ENCODE measurements at places on chromosomes 7 and 10. TPM values are rescaled to one million over a fixed set of nuclear protein-coding genes. Genes with fewer than 3 reads are reported as not detected.

DNA sequence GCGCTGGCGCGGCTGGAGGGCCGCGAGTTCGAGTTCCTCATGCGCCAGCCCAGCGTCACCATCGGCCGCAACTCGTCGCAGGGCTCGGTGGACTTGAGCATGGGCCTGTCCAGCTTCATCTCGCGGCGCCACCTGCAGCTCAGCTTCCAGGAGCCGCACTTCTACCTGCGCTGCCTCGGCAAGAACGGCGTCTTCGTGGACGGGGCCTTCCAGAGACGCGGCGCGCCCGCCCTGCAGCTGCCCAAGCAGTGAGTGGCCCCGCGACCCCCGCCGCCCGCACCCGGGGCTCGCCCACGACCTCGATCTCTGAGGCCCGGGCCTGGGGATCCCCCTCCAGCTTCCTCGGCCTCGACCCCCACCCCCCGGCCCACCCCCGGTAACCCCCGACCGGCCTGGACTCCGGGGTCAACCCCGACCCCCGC, 537 bp downstream of the FOXK1 start:
- peak; percentile 41 for DNase-seq
- H3K27ac ChIP-seq: peak overlapping the region; percentile 24

GRCh38 chr7:6496842-6497636, 49.3 kb upstream of the DAGLB start:
- H3K4me1 ChIP-seq: no peaks in the 10 kb centered on the region
- DNase-seq: no peak
- H3K27me3 ChIP-seq: no peaks in the 10 kb centered on the region
- H3K4me3 ChIP-seq: no peak overlapping the region

DNA sequence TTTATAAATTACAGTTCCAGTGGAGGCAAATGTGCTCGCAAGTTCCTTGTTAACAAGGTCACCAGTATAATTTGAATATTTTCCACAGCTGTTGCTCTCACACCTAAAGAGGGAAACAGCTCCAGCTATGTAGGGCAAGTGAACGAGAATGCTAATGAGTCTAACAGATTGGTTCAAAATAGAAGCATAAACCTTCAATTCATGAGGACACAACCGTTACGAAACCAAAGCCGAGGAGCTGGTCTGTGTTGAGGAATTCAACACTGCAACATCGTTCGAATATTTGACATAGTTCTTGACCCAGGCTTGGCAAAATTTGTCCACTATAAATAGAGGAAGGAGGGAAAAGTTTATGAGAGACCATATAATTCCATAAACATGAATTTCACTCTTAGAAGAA, 161.3 kb downstream of the KLF6 start:
- no peak overlapping the region for H3K27ac ChIP-seq
- DNase-seq: no peak

SLC29A4 gene
- 0.32 TPM for total RNA-seq

GRM3 gene
- not detected for total RNA-seq

DNA sequence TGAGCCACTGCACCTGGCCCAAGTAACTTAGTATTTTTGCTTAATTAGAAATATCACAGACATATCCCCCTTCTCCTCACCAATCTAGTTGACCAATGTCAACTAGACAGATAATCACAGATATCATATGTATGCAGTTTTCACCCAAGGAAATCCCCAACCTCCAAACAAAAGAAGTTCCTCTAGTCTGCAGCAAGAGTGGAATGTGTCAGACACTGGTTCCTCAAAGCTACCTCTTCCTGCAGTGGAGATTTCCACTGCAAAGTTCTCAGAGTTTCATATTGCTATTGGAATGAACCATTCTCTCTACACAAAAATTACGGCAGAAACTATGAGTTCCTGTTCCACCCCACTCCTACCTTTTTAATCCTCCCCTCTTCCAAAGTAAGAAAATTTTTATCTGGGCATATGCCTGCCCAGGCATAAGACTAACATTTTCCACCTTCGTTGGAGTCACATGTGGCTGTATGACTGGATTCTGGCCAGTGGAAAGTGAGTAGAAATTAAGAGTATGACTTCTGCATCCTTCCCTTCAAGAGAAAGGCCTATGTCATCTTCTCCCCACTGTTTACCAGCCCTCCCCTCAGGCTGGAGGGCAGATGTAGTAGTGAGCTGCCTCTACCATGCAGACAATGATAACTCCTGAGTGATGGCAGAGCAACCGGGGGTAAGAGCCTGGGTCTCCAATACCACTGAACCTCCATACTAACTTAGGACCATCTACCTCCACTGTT, 103.0 kb downstream of the MYOF start:
- H3K4me1 ChIP-seq: peaks cover 2% of the 10 kb centered on the region
- no peaks in the 10 kb centered on the region for H3K36me3 ChIP-seq
- no peak overlapping the region for H3K4me3 ChIP-seq
- H3K27me3 ChIP-seq: peaks cover 3% of the 10 kb centered on the region
- H3K27ac ChIP-seq: no peak overlapping the region
- DNase-seq: no peak

- H3K4me3 ChIP-seq: no peak overlapping the region
- peak; percentile 7 for DNase-seq
- H3K36me3 ChIP-seq: no peaks in the 10 kb centered on the region
- H3K27me3 ChIP-seq: peaks cover 4% of the 10 kb centered on the region
- H3K4me1 ChIP-seq: no peaks in the 10 kb centered on the region
Measured at GRCh38 chr10:86651021-86651471, 3.3 kb upstream of the OPN4 start.

DNA sequence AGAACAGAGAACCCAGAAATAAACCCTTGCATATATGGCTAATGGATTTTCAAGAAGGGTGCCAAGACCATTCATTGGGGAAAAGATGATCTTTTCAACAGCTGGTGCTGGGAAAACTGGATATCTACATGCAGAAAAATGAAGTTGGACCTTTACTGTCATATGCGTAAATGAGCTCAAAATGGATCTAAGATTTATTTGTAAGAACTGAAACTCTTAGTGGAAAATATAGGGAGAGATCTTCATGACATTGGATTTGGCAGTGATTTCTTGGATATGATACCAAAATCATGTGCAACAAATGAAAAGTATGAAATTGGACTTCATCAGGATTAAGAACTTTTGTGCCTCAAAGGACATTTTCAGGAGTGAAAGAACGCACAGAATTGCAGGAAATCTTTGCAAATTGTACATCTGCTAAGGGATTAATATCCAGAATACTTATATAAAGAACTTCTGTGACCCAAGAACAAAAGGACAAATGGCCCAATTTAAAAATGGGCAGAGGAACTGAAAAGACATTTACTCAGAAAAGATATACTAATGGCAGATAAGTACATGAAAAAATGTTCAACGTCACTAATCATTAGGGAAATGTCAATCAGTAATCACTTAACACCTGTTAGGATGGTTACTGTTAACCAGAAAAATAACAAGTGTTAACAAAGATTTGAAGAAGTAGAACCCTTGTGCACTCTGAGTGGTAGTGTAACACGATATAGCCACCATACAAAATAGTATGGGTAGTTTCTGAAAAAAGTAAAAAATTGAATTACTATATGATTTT, 6.1 kb downstream of the DBF4 start:
- peaks cover 40% of the 10 kb centered on the region for H3K36me3 ChIP-seq
- no peaks in the 10 kb centered on the region for H3K27me3 ChIP-seq
- no peak overlapping the region for H3K4me3 ChIP-seq
- H3K4me1 ChIP-seq: peaks cover 11% of the 10 kb centered on the region

DNA sequence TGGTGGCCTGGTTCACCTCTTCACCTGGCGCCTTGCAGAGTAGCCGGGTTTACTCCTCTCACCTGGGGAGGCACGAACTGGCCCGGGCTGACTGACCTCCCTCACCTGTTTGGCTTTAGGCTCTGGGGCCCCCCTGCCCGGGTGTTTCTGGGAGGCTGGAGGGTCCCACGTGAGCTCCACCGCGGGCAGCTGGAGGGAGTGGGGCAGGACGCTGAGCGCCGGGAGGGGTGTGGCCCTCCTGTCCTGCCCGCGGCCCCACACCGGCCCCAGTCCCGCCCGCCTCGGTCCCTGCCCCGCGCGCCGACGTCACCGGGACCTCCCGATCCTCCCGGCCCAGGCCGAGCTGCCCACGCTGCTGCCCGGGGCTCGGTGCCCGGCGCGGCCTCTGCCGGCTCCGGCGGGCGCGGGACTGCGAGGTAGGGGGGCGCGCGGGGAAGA, at the start of gene AMZ1:
Gene AMZ1 (plus strand): TSS at position 322 of the 438 bp plus-strand sequence. CDS start 12,250 bp downstream, outside the sequence.
- H3K27me3 ChIP-seq: peaks cover 29% of the 10 kb centered on the region
- no peak within 1 kb of the TSS for H3K27ac ChIP-seq
- H3K36me3 ChIP-seq: no peaks in the 10 kb centered on the region
- no peak for DNase-seq
- H3K4me3 ChIP-seq: peak within 1 kb of the TSS; percentile 45
- peaks cover 8% of the 10 kb centered on the region for H3K4me1 ChIP-seq

GSTO2 gene
- 0.91 TPM for total RNA-seq

FOXI2 gene
- not detected for total RNA-seq

PRLHR gene
- total RNA-seq: not detected

- DNase-seq: no peak
- no peak overlapping the region for H3K4me3 ChIP-seq
- H3K36me3 ChIP-seq: no peaks in the 10 kb centered on the region
- peaks cover 9% of the 10 kb centered on the region for H3K27me3 ChIP-seq
- H3K27ac ChIP-seq: no peak overlapping the region
- H3K4me1 ChIP-seq: peaks cover 8% of the 10 kb centered on the region
Measured at GRCh38 chr10:30596013-30596412, 33.5 kb downstream of the LYZL2 start.

EN2 gene
- not detected for total RNA-seq

LIPN gene
- total RNA-seq: 0.27 TPM

GRCh38 chr10:5147981-5148677, 36.8 kb downstream of the AKR1C8 start:
- no peaks in the 10 kb centered on the region for H3K4me1 ChIP-seq
- H3K4me3 ChIP-seq: no peak overlapping the region
- no peak overlapping the region for H3K27ac ChIP-seq
- no peaks in the 10 kb centered on the region for H3K36me3 ChIP-seq

Data from activated B cell treated with CpG ODN at 0.5 μM for 24 hours (primary cell).